ENCODE measurements at places on chromosomes 5 and 9.

DNA sequence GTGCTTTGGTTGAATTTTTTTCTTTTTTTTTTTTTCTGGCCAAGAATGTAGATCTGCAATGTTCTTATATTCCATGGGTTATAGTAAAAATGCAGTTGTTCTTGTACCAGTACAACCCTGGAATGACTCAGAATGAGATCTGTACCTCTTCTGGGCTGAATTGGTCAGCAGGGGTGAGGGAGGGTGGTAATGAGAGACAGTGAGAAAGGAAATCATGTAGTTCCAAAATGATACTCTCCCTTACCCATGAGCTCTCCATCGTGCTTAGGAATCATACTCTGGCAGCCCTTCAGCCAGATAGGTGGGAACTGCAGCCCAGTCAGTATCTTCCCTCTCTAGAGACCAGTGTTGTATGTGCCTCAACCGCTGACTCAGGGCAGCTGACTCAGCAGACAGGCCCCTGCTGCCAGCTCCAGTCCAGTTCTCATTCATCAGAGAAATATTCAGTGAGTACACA lies 2.1 kb upstream of the GLIS3 start:
- DNase-seq: peak; percentile 76

- no peak for DNase-seq
These were observed 423.7 kb downstream of the ZSWIM6 start for GRCh38 chr5:61755726-61756222.

DNA sequence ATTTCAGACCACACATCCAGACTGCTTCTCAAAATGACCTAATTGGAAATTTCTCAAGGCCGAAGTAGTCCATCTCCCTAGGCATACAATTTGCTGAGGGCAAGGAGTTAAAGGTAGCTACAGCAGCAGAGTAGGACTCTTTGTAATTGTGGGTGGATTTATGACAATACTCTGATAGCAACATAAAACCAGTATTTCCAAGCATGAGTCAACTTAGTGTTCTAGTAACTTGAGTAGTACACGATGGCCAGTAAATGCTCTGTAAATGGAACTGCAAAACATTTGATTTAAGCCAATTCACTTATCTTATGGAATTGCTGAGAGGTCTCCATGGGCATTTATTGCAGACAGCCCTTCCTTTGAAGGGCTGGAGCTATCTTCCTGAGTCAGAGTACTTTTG lies 352.2 kb downstream of the PLK2 start:
- DNase-seq: peak; percentile 24

GRCh38 chr5:40995801-40996586 lies 75.1 kb downstream of the MROH2B start:
- DNase-seq: no peak

DNA sequence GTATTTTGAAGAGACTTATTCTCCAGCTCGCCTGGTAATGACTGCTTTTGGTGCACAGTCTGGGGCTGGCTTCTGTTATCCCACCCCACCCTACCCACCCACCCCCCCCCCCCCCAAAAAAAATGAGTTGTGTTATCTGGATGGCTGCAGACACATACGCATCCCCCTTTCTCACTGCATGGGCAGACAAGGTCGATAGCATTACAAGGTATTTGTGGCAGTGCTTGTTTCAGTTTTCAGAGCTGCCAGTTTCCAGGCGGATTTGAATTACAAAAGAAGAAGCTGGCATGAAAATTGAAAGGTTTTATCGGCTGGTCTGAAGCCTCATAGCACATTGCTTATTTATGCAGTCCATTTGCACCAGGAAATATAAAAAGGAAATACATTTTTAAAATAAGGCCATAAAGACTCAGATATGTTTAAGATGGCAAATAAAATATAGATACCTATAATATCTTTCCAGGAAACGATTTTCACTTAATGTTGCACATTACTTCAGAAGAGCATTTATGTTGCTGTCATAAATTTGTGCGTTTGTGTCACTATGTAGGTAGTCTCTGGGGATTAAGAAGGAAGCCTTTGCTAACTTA lies 85.1 kb upstream of the GRHPR start:
- no peak for DNase-seq

- DNase-seq: peak; percentile 59
These were observed 61.8 kb downstream of the COX7C start for GRCh38 chr5:86679529-86679928.

- DNase-seq: no peak
These were observed 382.1 kb downstream of the CDH18 start for GRCh38 chr5:19605846-19606407.

DNA sequence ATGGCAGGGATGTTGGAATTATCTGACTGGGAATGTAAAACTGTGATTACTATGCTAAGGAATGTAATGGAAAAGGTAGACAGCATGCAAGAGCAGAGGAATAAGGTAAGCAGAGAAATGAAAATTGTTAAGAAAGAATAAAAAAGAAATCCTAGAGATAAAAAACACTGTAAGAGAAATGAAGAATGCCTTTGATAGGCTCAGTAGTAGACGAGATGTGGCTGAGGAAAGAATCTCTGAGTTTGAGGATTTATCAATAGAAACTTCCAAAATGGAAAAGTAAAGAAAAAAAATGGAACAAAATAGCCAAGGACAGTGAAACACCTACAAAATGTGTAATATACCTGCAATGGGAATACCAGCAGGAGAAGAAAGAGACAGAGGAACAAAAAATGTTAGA lies 468.5 kb upstream of the PIK3R1 start:
- no peak for DNase-seq

- no peak for DNase-seq
These were observed 370.3 kb upstream of the IRX2 start for GRCh38 chr5:3121813-3122212.

DNA sequence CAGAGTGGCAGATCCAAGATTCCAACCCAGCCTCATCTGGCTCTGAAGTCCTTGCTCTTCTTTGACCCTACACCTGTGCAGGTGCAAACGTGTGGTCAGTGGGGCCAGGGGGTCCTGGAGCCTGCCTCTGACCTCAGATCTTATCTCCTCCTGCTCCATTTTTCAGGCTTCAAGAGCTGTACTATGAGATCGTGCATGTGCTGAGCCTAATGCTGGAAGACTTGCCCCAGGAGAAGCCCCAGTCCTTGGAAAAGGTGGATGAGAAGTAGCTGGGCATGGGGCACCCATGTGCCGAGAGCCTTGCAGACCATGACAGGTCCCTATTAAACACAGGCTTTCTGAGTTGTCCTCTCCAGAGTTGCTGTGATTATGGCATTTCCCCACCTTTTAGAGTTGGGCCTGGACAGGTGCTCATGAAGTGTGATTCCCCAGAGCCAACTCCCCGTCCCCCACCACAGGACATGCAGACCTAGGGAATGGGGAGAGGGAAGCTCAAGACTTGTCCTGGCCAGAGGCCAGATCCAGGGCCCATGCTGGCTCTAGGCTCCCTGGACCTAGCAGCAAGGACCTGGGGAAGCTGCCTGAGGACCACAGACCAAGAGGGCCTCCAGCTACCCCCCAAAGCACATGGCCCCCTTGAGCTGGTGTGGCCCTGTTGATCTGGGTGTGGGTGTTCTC lies 22.5 kb downstream of the PITX1 start:
- DNase-seq: no peak

GRCh38 chr5:123112196-123112595 lies 23.2 kb downstream of the PRDM6 start:
- no peak for DNase-seq

GRCh38 chr5:33319841-33320240 lies 120.9 kb upstream of the TARS1 start:
- DNase-seq: no peak

- DNase-seq: peak; percentile 45
These were observed 35.4 kb upstream of the TMC1 start for GRCh38 chr9:72485821-72486593.

GRCh38 chr5:82074950-82075349 lies 103.1 kb downstream of the ATG10 start:
- DNase-seq: peak; percentile 66

DNA sequence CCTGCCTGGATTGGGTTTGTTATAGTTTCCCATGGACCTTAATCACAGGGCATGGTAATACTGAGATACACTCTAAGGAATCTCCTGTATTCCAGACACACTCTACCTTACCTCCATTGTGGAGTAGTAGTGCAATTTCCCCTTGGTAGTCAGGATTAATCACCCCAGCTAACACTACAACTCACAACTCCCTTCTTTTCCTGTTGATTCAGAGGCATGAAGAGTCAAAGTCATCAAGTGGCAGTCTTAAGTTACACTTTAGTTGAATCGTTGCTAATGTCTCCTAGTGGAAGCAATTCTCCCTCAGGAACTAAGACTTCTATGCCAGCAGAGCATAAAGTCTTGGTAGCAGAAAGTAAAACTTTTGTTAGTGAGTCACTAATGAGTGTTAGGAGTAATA lies 122.7 kb upstream of the APC start:
- DNase-seq: no peak

DNA sequence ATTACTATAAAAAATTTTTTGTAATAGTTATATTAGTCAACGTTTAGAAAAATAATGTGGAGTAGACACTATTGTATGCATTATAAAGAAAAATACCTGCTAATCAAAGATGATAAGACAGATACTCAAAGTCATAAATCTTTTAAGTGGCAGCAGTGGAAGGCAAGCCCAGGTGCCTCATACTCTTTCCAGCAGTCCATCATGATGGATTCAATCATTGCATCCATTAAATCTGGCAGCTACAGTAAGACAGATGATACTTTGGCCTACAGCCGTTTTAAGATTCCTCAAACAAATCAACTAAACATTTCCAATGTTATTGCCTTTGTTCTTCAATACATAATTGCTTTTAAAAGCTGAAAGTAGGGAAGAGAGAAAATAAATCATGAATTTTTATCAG lies 1392.9 kb upstream of the NUDT12 start:
- no peak for DNase-seq

DNA sequence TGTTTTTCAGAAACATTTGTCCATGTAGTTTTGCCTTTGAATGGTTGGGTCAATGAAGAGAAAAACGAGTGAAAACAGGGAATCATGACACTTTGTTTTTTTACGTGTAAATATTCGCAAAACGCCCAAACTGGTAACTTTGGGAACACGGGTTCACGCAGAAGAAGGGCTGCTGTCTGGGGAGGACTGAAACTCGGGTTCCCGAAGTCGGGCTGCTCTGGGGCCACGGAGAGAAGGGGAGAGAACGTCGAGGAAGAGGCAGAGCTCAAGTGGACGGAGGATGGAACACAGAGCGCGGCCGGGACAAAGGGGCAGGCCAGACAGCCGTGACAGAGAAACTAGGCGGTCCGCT lies 478 bp upstream of the SETD9 start:
- no peak for DNase-seq

DNA sequence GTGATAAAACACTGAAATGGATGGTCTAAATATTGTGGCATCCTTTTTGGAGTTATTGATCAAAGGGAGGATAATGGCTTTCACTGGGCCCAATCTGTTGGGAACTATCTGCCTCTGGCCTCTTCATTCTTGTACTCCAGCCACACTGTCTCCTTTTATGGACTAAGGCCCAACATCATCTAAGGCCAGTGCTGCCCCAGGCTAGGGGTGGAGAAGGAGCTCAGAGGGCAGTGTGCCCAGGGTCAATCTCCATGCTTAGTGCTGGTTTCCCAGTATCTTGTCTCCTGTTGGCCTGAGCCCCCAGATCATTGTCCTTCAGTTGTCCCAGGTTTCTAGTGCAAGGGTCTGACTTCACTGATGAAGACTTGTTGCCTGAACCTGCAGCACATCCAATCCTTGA lies 26.4 kb upstream of the JMY start:
- no peak for DNase-seq

DNA sequence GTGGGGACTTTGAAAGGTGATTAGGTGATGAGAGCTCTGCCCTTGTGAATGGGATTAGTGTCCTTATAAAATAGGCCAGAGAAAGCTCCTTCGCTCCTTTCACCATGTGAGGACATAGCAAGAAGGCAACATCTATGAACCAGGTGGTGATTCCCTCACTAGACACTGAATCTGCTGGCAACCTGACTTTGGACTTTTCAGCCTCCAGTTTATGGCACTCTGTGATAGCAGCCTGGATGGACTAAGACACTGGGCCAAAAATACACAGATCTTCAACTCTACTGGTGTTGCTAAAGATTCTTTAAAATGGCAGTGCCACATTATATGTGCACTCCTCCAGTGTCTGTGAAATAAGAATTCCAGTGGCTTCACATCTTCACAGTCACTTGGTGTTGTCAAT lies 41.2 kb upstream of the COL15A1 start:
- no peak for DNase-seq

- DNase-seq: no peak
These were observed 2.1 kb downstream of the ZDHHC11 start for GRCh38 chr5:848671-849111.

- DNase-seq: no peak
These were observed 2.9 kb upstream of the CSF2 start for GRCh38 chr5:132070460-132071337.

GRCh38 chr9:35687972-35688557 lies 1.7 kb downstream of the TPM2 start:
- no peak for DNase-seq

DNA sequence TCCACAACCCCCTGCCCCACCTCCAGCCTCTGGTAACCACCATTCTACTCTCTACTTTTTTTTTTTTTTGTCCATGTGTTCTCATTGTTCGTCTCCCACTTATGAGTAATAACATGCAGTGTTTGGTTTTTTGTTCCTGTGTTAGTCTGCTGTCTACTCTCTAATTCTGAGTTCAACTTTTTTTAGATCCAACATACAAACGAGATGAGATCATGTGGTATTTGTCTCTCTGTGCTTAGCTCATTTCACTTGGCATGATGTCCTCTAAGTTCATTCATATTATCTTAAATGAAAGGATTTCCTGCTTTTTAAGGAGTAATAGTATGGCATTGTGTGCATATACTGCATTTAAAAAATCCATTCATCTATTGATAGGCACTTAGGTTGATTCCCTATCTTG lies 130.9 kb downstream of the NMUR2 start:
- peak; percentile 65 for DNase-seq

DNA sequence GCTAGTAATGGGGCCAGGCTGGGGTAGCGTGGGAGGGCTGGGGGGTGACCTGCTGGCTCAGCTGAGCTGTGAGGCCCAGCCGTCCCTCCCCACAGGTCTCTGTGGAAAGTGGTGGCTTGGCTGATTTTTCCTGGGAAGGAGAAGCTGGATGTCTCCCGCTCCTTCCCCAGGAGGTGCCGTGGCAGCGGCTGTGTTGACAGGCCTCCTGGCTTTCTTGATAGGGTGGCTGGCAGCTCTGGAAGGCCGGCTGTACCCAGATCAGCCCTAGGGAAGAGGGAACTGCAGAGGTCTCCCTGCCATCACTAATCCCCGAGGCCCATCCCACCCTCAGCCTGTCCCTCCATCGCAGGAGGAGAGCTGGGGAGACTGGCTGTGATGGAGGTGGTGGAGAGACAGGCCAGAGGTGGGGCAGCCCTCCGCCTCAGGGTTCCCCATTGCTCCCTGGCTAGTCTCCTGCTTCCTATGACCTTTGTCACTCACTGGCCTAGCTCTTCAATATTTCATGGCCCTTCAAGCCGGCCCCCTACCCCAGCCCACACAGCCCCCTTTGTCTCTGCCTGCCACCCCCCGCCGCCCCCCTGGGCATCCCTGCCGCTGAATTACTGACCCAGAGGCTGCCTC lies 6.8 kb downstream of the CXXC5 start:
- DNase-seq: no peak
